Hematopoietic multipotent progenitor cell treated with erythropoietin and hydrocortisone succinate and interleukin-3 and kit ligand, for 15 days (in vitro differentiated cells): ENCODE measurements at places on chromosomes 3 and 15.

DNA sequence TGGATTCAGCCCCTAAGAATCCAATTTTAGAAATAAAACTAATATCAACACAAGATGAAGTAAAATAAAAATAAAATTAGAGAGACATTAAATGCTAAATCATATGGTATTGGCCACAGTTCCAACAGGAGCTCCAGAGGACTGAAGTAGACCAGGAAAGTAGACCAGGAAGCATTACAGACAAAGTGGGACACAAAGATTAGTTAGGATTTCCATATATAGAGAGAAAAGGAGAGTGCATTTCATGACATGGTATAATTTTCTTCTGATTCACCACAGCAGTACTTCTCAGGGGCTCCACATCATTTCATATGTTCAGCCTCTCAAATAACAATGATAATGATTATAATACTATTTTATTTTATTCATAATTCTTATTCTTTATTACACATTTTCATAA lies 18.3 kb downstream of the FGF7 start:
- DNase-seq, result no peak

DNA sequence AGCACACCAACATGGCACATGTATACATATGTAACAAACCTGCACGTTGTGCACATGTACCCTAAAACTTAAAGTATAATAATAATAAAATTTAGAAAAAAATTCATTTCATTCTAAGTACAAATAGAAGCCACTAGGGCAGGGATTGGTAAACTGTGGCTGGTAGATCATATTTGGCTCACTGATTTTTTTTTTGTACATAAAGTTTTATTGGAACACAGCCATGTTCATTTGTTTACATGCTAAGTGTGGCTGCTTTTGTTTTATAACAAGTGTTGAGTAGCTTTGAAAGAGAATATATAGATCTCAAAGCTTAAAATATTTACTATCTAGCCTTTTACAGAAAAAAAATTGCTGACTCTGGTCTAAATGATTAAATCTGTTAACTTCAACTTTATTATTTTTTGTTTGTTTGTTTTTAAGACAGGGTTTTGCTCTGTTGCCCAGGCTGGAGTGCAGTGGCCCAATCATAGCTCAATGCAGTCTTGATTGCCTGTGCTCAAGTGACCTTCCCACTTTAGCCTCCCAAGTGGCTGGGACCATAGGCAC lies 32.8 kb downstream of the SLC30A4 start:
- DNase-seq, result no peak

- DNase-seq, result no peak
These were observed 61.7 kb upstream of the AKAP13 start for GRCh38 chr15:85318732-85319076.

DNA sequence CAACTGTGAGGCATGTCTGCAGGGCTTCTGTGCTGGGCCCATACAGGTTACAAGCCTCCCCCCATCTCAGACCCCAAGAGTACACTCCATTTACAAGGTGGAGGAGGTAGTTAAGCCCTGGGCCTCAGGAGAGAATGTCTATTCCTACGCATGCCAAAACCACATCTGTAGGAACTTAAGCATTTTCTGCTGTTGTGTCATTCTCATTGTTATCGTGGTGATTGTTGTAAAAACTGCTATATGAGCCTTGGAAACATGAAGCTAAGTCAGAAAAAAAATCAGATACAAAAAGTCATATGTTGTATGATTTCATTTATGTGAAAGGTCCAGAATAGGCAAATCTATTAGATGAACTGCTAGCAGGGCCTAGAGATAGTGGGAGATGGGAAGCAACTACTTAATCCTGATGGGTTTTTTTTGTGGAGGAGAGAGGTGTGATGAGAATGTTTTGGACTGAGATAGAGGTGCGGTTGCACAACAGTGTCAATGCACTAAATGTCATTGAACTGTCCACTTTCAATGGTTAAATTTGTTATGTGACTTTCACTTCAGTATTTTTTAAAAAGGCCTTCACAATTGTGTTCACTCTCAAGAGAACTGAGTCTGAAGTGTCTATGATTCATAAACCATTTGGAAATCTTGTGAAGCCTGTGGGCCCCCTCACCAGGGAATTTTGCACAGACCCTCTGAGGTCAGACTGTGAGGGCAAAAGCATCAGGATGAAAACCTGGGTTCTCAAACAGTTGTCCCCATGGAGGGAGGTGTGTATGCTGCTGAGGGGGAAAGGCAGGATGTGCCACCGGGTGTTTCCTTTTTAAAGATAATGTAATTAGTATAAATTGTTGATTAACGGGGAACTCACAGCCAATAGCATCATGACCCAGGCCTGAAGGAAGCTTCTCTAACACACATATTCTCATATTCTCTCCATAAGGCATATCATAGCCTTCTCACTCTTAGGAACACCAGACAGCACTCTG lies 3.2 kb downstream of the RTP3 start:
- DNase-seq, result no peak

DNA sequence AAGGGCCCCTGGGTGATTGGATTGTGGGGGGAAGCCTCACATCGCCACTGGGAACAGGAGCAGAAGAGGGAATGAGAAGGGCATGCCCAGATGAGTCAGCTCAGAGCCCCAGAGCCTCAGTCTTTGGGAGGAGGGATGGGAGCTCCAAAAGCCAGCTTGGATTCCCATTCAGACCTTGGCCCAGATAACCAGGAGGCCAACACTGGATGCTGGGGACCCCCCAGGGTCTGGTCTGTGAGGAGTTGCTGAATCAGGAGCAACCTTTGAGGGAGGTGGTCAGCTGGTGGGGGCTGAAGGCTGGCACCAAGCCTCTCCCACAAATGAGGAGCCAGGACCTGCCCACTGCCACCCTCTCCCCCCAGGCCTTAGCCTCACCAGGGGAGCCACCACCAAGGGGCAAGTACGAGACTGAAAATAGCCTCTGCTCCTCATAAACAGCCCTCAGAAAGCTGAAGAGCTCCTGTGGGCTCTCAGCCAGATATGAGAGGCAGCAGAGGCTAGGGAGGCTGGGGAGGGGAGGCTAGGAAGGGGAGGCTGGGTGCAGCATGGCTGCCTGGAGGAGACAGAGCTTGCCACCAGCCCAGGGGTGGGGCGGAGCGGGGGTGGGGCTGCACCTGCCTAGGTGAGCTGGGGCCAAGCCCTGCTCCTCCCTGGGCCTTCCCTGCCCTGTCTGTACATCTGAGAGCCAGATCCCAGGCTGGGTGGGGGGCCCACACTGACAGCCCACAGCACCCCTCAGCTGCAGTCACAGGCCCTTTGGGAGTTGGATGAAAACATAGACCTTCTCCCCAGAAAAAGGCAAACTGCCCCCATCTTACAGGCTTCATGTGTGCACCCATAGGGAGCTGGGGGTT lies 99.8 kb downstream of the SEC22A start:
- DNase-seq, result no peak

DNA sequence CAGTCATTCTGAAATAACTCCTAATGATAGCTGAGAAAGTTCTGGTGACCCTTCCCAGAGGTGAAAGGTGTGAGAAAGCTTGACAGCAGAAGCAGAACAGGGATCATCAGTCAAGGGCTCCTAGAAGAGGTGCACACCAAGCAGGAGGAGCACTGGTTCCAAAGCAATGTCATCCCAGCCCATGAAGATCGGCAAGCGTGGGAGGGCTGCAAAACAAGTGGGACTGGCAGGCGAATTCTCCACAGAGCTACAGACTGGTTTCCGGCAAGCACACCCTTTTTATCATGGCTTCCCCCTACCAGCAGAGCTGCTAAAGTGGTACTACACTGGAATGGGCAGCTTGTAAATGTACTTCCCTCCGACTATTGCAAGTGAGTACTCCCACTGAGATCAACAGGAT lies 62.3 kb upstream of the MYO5C start:
- no peak for DNase-seq

- DNase-seq, result no peak
These were observed 22.7 kb downstream of the ABHD6 start for GRCh38 chr3:58260261-58260731.

DNA sequence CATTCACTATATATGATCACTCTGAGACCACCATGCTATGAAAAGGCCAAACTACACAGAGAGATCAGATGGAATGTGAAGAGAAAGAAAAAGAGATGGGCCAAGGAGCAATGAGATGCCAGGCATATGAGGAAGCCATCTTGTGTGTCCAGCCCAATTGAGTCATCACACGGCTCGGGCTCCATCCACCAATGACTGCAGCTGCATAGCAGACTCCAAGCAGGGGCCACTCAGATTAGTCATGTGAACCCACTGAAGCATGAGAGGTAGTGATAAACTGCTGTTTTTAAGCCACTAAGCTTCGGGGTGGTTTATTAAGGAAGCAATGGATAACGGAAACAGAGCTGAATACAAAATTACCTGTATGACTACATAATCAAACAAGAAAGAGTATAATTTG lies 185.9 kb downstream of the SUCLG2 start:
- DNase-seq, result no peak

DNA sequence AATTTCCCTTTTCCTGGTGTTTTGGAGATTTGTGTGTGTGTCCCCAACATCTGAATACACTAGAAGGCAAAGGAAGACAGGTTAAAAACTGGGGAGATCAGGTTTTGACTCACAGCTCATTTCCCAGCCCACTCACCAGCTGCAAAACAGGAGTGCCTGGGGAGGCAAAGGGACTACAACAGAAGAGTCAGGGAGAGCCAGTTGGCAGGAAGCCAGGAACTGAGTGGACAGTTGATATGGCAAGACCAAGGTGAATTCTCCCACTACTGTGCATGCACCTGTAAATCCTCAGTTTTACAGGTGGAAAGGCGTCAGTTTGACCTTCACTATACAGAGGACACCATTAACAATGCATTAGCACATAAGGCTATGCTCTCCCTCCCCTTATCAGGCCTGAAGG lies 901.5 kb upstream of the SEMA6D start:
- DNase-seq, result no peak

GRCh38 chr3:72265256-72266015 lies 480.5 kb upstream of the PROK2 start:
- DNase-seq, result peak; percentile 23

DNA sequence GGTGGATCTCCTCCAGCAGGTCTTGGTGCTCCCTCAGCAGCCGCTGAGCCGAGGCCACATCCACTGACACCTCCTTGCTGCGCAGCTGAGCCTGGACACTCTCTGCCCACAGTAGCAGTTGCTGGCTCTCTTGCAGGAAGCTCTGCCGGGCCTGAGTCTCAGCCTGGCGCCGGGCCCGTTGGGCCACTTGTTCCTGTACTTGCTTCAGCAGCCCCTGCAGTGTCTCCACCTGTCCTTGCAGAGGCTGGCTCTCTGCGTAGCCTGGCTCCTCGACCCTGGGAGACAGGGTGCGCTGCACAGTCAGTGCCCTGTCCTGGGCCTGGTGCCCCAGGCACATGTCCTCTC lies 15.5 kb downstream of the SPTBN5 start:
- no peak for DNase-seq
